Suppressor macrophage treated with lipopolysaccharide for 1 hour (primary cell): ENCODE measurements at places on chromosomes 4 and X.

DNA sequence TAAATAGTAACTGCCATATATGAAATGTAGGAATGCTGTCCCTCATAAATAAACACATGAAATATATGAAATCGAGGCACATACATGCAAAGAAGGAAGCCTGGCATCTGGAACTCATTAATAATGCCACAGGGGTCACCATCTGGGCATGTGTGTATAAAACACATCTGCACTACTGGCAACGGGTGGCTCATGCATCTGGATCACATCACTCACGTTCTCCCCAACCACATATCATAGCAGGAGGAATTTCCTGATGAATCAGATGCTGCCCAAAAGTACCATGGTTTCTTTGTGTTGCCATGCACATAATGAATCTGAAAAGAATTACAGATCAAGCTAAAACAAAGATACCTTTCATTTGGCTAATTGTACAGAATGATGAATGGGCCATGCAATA, 28.6 kb downstream of the RNF175 start:
- DNase-seq: peak; percentile 91

GRCh38 chrX:22950269-22951266, 49.2 kb upstream of the DDX53 start:
- DNase-seq: peak; percentile 10

DNA sequence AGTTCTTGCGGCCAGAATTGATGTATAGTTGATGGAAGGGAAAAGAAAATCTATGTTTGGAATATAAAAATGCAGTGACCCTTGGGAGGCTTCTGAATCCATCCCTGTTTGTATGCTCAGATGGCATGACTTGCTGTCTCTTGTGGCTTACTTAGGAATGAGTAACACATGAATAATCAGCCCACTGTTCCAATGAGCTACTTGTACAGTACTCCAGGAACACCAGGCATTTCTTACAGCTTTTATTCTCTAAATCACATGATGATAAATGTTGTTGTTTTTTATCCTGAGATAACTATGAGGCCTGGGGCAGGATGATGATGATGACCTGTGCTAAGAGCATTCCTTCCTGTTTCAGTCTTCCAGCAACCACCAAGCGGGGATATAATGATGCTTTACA, 18.9 kb downstream of the TMPRSS11E start:
- DNase-seq: no peak

DNA sequence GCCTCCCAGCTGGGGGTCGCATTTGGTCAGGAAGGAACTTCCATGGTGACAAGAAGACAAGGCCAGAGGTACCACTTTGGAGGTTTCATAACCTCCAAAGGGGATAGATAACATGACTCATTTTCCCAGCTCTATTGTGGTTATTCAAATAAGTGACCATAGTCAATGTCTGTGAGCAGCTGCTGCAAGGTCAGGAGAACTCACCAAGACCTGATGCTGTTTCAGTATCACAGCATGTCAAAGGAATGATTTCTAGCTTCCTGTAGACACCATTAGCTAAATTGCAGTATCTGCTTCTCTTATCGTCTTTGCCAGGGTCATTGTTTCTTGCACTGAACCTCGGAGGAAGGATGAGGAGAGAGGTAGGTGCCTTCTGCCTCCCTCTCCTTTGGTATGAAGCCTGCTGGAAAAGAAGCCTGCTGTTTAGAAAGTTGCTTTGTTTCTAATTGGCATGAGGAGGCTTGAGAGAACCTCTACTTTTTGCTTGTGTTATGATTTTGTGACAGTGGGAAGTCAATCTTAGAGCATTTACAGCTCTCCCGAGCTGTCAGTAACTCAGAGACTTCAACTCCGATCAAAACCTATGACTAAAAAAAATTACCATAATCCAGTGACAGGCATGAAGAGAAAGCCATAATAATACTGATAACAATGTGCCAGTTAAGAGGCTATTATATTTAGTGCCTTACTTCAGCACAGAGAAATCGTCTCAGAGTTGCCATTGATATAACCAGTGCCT, 38.0 kb upstream of the GATB start:
- no peak for DNase-seq

DNA sequence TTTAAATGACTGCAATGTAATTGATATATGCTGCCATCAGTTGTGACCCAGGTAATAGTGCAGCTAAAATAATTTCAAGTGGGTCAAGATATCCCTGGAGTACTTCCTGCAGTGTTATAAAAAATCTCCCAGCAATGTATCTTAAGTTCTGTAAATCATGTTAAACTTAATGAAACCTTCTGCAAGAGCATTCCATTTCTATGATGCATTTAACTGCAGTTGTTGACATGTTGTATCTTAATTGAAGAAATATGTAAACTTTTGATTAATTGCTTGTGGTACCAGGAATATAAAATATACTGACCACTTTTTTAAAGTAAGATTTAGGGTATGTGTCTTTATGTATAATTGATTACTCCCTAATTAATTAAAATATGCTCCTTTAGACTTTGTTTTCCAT, 213.6 kb downstream of the AFF2 start:
- DNase-seq: no peak
